ENCODE measurements at places on chromosomes 12 and 14. TPM values are rescaled to one million over a fixed set of nuclear protein-coding genes. Genes with fewer than 3 reads are reported as not detected.

DNA sequence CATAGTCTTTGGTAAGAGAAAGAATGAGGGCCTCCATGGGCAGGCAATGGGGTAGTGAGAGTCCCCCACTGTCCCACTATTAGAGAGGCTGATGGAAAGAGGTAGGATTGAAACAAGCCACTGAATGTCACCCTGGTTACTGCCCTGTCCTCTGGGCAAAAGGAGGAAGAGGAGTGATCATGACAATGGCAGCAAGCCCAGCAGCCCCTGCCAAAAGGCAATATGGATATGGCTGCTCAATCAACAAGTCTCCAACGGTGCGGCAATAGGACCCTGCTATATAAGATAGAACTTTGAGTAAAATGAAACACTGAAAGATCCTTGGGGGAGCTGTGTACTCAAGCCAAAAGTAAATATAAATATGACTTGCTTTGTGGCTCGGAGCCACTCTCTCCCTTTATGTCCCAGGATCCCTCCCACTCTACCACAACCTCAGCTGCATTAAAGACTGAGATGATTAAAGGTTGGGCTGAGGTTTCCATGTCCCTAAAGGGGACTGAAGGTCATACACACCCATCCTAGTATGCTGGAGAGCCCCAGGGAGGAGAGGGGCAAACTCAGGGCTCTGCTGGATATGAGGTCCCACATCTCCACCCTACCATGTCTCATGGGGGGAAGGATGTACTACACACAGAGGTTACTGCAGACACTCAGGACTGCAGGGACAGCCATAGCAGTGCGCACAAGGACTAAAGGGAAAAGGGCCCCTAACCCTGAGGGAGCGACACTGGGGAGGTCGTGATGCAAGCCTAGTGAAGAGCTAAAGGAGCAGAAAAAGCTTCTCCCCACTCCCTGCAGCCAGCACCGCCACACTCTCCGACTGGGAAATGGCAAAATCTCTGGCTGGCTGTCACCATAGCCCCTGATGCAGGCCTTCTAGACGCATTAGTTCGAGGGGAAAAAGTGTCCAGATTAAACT, 5.9 kb downstream of the POMT2 start:
- no peak overlapping the region for H3K4me3 ChIP-seq
- no peak for DNase-seq
- no peak overlapping the region for H3K27ac ChIP-seq
- H3K27me3 ChIP-seq: no peaks in the 10 kb centered on the region

DNA sequence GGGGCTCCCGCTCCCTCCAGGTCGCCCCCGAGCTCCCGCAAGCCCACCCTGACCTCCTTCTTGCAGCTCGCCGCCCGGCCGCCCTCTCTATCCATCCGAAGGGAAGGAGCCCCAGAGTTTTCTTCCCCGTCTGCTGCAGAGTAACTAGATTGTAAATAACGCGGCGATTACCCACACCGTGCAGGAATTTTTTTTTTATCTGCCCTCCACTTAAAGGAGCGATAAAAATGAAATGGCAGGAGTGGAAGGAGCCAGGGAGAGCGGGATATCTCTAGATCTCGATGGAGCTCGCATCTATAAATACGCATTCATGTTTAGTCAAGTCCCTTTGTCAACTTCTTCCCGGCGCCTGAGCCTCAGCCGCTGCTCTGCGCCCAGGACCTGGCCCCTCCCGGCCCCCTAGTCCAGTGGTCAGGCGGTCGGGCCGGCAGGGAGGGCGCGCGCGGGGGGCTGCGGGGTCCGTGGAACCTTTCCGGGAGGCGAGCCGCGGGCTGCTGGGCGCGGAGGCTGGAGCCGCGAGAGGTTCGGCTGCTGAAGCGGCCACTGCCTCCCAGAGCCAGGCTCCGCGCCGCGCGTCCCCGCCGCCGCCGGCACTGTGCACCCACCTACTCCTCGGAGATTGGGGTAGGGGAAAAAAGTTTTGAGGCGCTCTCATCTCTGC, 386.0 kb downstream of the BCAT1 start:
- H3K27ac ChIP-seq: no peak overlapping the region
- no peaks in the 10 kb centered on the region for H3K36me3 ChIP-seq
- peaks cover 18% of the 10 kb centered on the region for H3K4me1 ChIP-seq
- peaks cover 6% of the 10 kb centered on the region for H3K27me3 ChIP-seq

DNA sequence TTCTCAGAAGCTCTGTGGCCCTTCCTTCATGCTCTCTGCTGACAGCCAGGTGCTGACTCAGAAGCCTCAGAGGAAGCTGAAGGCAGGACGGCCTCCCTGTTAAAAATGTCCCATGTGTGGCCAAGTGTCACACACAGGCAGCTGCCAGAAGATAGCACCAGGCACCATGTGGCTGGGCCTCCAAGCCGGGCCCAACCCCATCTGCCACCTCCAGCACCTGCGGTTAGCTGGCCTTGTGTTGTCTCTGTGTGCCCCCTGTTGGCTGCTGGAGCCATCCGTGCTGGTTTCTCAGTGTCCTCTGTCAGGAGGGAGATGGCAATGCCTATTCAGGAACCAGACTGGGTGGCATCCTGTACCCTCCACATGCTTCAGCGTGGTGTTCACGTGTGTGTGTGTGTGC, 63.2 kb downstream of the TSPAN11 start:
- H3K4me3 ChIP-seq: no peak overlapping the region
- H3K27ac ChIP-seq: no peak overlapping the region
- H3K36me3 ChIP-seq: no peaks in the 10 kb centered on the region
- H3K27me3 ChIP-seq: no peaks in the 10 kb centered on the region
- peak; percentile 8 for DNase-seq
- no peaks in the 10 kb centered on the region for H3K4me1 ChIP-seq

GRCh38 chr14:102164965-102165364, 25.3 kb downstream of the WDR20 start:
- H3K4me3 ChIP-seq: no peak overlapping the region
- H3K27ac ChIP-seq: no peak overlapping the region
- H3K36me3 ChIP-seq: no peaks in the 10 kb centered on the region
- no peak for DNase-seq

- H3K36me3 ChIP-seq: peaks cover 9% of the 10 kb centered on the region
- H3K27ac ChIP-seq: no peak overlapping the region
- no peak overlapping the region for H3K4me3 ChIP-seq
- H3K27me3 ChIP-seq: no peaks in the 10 kb centered on the region
These were observed 25.2 kb upstream of the SCFD1 start for GRCh38 chr14:30596935-30597334.

- H3K4me3 ChIP-seq: no peak overlapping the region
- no peaks in the 10 kb centered on the region for H3K4me1 ChIP-seq
- no peak overlapping the region for H3K27ac ChIP-seq
- DNase-seq: no peak
These were observed 39.3 kb upstream of the ABCC9 start for GRCh38 chr12:21980544-21980943.

- no peak overlapping the region for H3K4me3 ChIP-seq
- no peaks in the 10 kb centered on the region for H3K27me3 ChIP-seq
- DNase-seq: no peak
- H3K4me1 ChIP-seq: no peaks in the 10 kb centered on the region
These were observed 24.4 kb upstream of the PTPRQ start for GRCh38 chr12:80419644-80420043.

GRCh38 chr12:115095073-115095748, 411.2 kb upstream of the TBX3 start:
- no peak for DNase-seq
- no peak overlapping the region for H3K4me3 ChIP-seq
- no peaks in the 10 kb centered on the region for H3K4me1 ChIP-seq

- H3K27ac ChIP-seq: no peak overlapping the region
- DNase-seq: no peak
- H3K4me3 ChIP-seq: no peak overlapping the region
- H3K36me3 ChIP-seq: no peaks in the 10 kb centered on the region
- no peaks in the 10 kb centered on the region for H3K27me3 ChIP-seq
- peaks cover 13% of the 10 kb centered on the region for H3K4me1 ChIP-seq
These were observed 30.9 kb downstream of the MED13L start for GRCh38 chr12:116246490-116247179.

DNA sequence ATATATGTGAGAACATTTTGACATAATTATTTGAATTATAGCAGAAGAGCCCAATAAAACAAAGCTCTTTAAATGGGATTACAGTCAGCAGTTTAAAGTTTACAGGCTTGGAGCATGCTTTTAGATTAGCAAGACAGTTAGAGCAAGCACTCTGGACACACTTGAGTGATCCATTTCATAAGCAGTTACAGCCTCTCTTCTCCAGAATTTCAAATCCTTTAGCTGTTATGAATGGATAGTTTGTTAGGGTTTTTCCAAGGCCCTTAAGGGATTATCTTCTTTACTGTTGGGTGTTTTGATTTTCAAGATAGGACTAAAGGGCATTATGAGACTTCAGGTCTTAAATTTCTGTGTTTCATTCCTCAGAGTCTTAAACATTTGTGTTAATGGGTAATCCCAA, 36.3 kb downstream of the BEST3 start:
- DNase-seq: no peak
- no peak overlapping the region for H3K27ac ChIP-seq
- peaks cover 4% of the 10 kb centered on the region for H3K27me3 ChIP-seq
- H3K36me3 ChIP-seq: no peaks in the 10 kb centered on the region

GRCh38 chr14:56796259-56796658, 14.0 kb downstream of the OTX2 start:
- no peaks in the 10 kb centered on the region for H3K36me3 ChIP-seq
- peaks cover 12% of the 10 kb centered on the region for H3K4me1 ChIP-seq
- H3K4me3 ChIP-seq: no peak overlapping the region
- H3K27ac ChIP-seq: no peak overlapping the region

DNA sequence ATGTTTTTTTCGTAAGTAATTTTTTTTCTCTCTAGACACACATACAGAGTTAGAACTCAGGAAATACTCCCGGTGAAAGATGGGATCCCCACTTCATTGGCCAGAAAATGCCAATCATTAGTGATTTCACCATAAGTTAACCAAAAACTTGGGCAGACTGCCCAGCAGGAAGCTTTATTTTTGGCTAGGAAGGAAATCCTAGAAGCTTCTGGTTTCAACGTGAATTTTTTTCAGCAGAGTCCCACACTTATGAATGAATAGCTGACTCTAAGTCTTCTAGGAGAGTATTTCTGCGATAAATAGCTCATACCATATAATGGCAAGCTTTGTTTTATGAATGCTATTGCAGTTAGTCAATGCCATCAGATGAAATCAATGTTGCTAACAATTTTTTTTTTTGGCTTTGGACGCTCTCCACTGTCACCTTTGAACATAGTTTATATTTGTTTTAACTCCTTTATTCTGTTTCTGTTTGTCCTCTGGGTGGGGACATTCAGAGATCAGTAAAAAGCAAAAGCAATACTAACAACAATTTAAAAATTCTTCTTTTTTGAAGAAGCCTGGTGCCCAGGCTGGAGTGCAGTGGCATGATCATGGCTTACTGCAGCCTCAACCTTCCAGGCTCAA, 9.5 kb downstream of the PPP1CC start:
- peaks cover 3% of the 10 kb centered on the region for H3K36me3 ChIP-seq
- no peak overlapping the region for H3K27ac ChIP-seq
- H3K4me3 ChIP-seq: no peak overlapping the region
- peaks cover 15% of the 10 kb centered on the region for H3K4me1 ChIP-seq
- H3K27me3 ChIP-seq: no peaks in the 10 kb centered on the region

GRCh38 chr12:81644503-81644902, 114.6 kb downstream of the PPFIA2 start:
- peaks cover 3% of the 10 kb centered on the region for H3K27me3 ChIP-seq
- no peak overlapping the region for H3K4me3 ChIP-seq
- DNase-seq: no peak
- no peaks in the 10 kb centered on the region for H3K36me3 ChIP-seq
- no peak overlapping the region for H3K27ac ChIP-seq

DNA sequence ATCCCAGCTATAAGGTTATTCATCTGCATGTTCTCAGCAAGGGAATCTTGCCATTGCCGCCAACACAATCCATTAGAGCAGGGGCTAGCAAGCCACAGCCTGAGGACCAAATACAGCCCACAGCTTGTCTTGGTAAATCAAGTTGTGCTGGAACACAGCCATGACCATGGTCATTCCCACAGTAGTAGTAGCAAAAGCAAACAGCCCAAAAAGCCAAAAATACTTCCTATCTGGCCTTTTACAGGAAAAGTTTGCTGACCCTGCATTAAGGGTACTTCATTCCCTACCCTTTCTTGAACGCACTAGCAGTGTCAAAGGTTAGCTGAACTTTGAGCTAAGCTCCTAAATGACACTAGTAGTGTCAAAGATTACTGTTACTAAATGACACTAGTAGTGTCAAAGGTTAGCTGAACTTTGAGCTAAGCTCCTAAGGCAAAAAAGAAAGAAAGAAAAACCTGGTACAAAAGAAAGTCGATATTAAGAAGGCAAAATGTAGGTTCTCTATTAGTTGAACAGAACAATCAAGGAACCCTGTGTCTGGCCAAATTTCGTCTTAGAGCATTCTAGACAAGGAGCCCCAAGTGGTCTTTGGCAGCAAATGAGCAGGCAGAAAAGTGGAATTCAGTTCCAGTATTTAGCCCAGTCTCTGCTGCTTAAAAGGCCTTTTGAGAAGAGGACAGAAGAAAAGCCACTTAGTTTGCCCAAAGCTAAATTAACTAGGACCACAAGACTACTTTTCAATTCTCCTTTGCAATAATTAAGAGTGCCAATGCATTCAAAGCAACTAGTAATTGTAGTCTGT, 67.7 kb downstream of the NT5DC3 start:
- H3K27ac ChIP-seq: no peak overlapping the region
- no peaks in the 10 kb centered on the region for H3K27me3 ChIP-seq
- H3K36me3 ChIP-seq: peaks cover 10% of the 10 kb centered on the region
- no peaks in the 10 kb centered on the region for H3K4me1 ChIP-seq

GRCh38 chr12:105773471-105773870, 365.3 kb downstream of the NUAK1 start:
- H3K27ac ChIP-seq: no peak overlapping the region
- H3K36me3 ChIP-seq: no peaks in the 10 kb centered on the region
- H3K4me3 ChIP-seq: no peak overlapping the region
- no peaks in the 10 kb centered on the region for H3K27me3 ChIP-seq

GRCh38 chr14:31926652-31927347, 150.3 kb upstream of the ARHGAP5 start:
- no peak overlapping the region for H3K27ac ChIP-seq
- H3K36me3 ChIP-seq: no peaks in the 10 kb centered on the region
- no peak for DNase-seq
- H3K27me3 ChIP-seq: no peaks in the 10 kb centered on the region
- no peak overlapping the region for H3K4me3 ChIP-seq

GRCh38 chr12:93847517-93848474, 170.6 kb downstream of the CRADD start:
- no peak for DNase-seq
- no peak overlapping the region for H3K27ac ChIP-seq

GRCh38 chr12:47802312-47802711, 17.4 kb downstream of the HDAC7 start:
- H3K36me3 ChIP-seq: peaks cover 57% of the 10 kb centered on the region
- no peak overlapping the region for H3K4me3 ChIP-seq
- H3K27me3 ChIP-seq: no peaks in the 10 kb centered on the region
- DNase-seq: no peak
- peak overlapping the region; percentile 27 for H3K27ac ChIP-seq

Gene ZNF891
- 6.0 TPM for total RNA-seq

Gene C1QL4
- not detected for total RNA-seq

Gene ASIC1
- 1.6 TPM for total RNA-seq

Gene GLIPR1L1
- total RNA-seq: not detected

Gene AHNAK2
- 0.22 TPM for total RNA-seq

Gene NRXN3
- total RNA-seq: not detected
